Hypothalamus (tissue), 51 donors: ENCODE measurements at places on chromosomes 12 and 14.

DNA sequence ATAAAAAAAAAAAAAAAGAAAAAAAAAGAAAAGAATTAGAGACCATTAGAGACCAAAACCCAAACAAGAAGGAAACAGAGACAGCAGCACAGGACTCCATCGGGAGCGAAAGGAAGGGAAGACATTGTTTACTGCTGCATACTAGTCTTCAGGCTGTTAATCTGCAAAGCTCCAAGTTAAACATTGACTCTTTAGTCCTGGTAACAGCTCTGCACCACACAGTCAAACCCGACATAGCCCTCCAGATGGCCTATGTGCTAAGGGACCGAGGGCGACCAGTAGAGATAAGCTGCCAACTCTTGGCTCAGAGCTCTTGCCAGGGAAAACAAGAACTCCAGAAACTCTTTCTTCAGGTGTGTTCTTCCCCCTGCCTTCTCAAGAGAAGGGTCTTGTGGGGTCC is 7.8 kb downstream of the P2RX4 start:
- no peak for DNase-seq

DNA sequence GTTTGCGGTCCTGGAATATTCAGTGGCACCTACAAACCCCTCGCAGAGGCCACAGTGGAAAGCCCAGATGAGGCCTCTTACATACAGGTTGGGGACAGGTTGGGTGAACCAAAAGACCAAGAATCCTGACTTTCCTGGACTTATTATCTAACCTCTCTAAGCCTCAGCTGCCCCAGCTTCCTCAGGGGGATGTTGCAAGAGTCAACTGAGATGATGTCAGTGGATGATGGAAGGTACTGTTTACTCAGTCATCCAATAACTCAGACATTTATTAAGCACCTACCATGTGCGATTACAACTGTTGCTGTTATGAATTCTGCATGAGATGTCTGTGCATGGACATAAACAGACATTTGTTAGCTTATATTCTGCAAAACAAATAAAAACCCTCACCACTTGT is 72.8 kb downstream of the RFX4 start:
- no peak for DNase-seq

GRCh38 chr14:59148334-59148900 is 40.0 kb upstream of the DAAM1 start:
- no peak for DNase-seq

DNA sequence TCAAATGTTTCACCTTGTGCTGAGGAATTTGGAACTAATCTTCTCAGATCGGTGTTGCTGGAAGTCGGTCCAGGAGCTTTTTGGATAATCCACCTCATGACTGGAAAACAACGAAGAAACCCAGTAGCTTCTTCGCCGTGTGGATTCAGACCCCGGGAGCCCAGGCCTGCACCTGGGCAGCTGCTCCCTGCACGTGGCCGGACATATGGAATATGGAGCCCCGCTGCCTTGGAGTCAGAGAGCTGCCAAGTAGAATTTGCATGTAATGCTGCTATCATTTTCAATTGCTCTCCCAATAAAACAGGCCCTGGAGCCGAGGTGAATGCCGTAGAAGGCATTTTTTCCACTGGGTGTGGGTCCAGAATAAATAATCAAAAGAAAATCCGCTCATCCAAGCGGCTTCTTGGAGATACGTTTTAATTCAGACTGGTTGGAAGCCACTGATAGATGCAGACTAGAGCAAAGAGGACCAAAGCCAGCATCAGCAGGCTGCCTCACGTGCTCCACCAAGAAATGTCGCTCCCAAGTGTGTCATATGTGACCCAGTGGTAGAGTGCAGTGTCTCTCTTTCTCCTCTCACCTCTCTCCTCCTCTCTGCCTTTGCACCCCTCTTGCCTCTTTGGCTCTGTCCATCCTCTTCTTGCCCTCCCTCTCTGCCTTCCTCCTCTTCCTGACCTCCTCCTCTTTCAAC is 115.3 kb downstream of the ZNF664 start:
- no peak for DNase-seq

- no peak for DNase-seq
Observed at GRCh38 chr12:54956322-54956721, 28.2 kb downstream of the TESPA1 start.

DNA sequence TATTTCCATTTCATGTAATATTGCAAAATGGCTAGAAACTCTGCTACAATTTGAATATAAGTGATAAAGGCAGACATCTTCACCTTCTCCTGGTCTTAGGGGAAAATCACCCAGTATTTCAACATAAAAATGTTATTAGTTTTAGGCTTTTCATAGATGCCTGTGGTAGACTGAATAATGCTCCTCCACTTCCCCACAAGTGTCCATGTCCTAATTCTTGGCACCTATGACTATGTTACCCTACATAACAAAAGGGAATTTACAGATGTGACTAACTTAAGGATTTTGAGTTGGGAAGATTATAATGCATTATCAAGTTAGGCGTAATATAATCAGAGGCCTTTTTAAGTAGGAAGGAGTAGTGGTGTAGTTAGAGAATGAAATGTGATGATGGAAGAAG is 196.4 kb downstream of the TMTC3 start:
- DNase-seq, result no peak

DNA sequence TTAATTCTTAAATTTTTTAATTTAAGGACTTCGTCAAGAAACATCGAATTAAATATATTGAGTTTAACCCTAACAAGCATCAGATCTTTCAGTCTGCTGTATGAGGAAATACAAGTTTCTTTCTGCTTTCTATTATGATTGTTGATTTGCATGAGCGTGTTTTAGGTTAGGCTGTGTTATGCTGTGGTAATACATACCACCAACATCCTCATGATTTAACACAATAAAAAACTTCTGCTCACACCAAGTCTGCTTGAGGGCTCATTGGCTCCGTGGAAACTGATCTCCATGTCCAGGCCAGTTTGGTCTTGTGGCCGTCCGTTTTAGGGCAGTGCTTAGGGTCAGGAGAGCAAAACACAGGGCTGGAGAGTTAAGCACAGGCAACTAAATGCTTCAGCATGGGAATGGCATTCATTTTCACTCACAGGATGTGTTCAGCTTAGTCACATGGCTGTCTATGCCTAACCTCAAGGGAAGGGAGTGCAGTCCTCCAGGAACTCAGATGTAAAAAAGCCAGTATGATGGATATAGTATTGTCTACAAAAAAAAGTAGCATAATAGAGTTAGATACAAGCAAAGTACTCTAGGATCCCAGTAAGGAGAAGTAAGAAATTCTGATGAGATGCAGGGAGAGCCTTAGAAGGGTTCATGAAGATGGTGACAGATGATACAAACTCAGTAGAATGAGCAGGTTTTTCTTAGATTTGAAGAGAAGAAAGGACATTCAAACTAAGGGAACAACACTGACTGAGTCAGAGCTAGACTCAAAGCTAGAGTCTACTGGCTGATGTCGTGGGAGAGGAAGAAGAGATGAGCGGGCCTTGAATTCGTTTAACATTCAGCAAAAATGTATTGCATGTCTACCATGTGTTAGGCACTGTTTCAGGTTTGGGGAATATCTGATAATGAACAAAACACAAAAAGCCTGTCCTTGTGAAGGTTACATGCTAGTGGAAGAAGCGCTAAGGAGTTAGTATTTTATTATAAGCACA is 16.3 kb downstream of the MARK3 start:
- no peak for DNase-seq

DNA sequence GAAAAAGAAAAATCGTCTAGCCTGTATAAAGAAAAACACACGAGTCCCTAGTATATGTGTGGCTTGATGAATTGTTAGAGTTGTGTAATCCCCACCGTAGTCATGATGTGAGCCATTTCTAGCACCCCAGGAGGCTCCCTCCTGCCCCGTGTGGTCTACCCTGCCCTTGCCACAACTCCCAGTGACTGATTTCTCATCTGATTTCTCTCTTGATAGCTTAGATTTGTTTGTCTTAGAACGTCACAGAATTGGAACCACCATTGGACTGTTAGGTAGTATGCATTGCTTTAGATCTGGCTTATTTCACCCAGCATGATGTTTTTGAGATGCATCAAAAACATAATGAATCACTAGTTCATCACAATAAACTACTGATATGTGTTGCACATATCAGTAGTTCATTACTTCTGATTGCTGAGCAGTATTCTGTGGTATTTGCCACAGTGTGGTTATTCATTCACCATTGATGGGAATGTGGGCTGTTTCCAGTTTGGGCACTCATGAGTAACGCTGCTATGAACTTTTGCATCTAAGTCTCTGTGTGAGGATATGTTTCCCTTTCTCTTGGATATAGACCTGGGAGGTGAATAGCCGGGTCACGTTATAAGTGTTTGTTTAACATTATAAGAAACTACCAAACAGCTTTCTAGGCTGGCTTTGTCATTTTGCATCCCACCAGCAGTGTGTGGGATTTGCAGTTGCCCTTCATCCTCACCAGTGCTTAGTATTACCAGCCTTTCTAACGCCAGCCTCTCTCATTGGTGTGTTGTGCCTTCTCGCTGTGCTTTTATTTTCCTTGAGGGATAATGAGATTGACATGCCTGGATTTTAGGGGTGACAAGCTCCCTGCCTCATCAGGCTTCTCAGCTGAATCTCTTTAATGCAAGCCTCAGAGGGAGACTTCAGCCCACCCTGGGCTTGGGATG is 31.9 kb upstream of the NCOR2 start:
- DNase-seq, result no peak

GRCh38 chr14:33668066-33668465 is 282.8 kb downstream of the EGLN3 start:
- DNase-seq, result no peak

- DNase-seq, result no peak
Observed at GRCh38 chr14:57883061-57883460, 17.2 kb upstream of the SLC35F4 start.

DNA sequence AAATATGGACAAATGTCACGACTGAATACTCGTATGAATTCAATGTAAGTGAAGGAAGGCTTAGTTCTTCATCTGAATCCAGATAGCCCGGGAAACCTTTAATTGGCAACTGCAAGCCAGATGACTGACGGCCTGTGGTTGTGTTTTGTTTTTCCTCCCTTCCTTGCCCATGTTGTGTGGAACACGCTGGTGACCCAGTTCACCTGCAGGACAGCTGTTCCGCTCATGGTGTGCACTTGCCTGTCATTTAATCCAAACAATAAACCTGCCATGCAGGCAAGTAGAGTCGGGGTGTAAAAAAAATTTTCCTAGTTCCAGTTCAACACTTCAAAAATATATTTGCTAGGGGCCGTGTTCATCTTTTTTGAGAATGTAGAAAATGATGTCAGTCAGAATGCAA is 88.0 kb downstream of the TMEM132D start:
- DNase-seq, result no peak

- DNase-seq, result no peak
Observed at GRCh38 chr14:68291820-68292219, 472.2 kb downstream of the RAD51B start.

DNA sequence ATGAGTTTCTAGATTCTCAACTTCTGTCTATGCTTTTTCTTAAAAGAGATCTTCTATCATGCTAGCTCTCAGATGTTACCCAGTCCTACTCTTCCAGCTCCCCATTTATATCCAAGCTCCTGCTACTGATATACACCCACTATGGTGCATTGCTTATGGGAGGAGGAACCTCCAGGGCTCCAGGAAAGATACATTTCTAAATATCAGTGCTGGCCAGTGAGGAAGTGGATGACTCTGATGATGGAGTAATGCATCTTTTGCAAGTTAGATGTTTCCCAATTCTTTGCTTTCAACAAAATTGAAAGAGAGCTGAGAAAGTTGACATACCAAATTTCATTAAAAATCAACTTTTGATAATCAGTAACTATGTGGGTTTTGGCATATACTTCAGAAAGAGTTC is 105.7 kb upstream of the RESF1 start:
- DNase-seq, result no peak
